ENCODE measurements at places on chromosomes 16 and 17.

GRCh38 chr17:75509528-75510258, 5.6 kb downstream of the CASKIN2 start:
- no peak for DNase-seq

GRCh38 chr17:18257982-18258355, 569 bp downstream of the FLII start:
- no peak for DNase-seq

DNA sequence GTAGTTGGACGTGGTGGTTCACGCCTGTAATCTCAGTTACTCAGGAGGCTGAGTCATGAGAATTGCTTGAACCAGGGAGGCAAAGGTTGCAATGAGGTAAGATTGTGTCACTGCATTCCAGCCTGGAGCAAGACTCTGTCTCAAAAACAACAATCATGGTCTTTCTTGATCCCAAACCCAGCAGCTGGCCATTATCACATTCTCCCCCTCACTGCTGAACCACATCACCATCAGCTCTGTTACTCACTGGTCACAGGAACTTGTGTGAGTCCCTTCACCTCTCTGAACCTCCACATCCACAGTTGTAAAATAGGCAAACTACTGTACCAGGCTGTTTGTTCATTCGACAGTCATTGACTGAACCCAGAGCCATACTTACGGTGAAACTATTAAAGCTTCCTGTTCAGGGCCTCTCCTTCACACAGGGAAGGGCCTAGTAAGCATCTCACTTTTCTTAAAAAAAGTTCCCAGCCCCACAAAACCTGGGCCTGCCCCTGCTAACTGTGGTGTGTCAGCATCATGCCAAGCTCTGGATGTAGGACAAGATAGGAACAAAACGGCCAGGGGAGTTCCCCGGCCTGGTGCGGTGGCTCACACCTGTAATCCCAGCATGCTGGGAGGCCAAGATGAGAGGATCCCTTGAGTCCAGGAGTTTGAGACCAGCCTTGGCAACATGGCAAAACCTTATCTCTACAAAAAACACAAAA, 104.7 kb downstream of the COPRS start:
- no peak for DNase-seq

DNA sequence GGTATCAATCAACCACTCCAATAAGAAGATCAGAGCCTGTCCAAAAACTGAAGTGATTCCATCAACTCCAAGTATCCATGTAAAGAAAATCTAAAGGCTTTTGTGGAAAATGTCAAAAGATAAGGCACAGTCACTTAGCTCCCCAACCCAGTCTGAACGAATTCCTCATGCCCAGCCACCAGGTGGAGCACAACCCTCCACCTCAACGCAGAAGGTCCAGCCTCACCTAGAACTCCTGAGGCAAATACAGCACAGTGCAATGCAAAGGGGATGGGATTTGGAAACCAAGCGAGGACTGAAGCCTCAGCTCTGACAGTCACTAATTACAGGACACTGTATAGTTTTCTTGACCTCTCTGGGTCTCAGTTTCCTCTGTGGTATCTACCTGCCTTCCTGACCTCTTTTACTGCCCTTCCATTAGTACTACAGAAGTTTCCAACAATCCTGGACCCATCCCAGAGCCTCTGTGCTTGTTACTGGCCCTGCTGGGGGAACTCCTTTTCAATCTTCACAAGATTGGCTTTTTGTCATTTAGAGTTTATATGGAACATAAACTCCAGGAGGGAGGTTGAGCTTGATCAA, 2.0 kb downstream of the NCBP3 start:
- DNase-seq: no peak

DNA sequence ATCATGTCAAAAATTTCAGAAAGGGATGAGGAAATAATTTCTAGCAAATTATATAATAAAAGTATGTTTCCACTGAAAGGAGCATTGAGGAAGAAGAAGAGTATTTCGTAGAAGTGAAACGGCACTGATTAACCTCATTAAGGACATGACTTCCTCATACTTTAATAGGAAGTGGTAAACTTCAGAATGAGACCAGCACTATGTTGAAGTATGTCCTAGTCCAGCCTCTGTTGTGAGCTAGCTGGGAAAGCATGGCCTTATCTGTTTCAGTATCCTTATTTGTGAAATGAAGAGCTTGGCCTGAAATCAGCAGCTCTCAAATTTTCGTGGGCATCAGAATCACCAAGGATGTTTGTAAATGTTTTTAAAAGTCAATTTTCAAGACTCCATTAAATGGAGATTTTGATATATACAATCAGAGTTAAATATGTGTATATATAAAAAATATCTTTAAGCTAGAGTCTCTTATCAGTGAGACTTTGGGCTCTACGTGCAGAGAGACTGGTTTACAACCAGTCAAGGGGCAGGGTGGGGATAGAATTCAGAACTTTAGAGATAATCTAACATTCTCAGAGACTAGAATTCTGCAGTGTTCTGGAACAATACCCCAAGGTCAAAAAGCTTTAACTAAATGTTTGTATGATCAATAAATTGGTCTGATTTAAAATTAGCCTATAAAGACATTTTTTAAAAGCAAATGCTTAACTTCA, 365.4 kb downstream of the CDH13 start:
- DNase-seq: no peak

- DNase-seq: no peak
These were observed 157.5 kb downstream of the ZNF423 start for GRCh38 chr16:49698453-49698815.

DNA sequence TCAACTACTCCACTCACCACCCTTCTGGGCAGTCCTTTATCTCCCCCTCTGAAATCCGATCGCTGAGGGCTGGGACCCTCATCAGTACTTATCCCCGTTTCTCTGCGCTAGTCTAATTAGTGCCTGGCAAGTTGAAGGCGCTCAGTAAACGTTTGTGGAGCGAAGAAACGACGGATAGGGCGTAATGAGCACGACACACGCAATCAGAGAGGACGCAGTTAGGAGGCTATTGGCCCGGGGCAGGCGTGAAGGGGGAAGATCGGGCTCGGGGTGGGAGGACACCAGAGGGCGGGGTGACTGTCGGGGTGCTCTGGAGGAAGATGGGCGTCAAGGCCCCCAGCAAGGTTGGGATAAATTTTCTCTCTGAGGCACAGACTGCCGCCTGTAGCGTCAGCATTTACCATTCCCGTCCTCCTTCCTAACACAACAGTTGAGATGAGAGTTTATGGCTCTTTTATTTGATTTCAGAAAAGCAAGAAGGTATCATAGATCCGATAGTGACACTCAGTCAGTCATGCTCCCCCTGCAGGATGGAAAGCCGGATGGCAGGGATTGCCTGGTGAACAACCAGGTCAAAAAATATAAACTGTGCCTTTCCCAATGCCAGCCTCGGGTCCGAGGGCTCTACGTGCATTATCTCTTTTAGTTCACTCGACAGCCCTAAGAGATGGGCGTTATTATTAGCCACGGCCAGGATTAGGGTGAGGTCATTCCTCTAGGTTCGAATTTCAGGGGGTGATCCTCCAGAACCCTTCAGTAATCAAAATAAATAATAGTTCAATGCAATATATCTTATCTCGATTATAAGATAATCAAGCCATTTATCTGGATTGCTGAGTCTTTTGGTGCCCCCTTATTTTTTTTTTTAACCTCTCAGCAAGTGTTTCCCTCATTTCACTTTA, 9.5 kb upstream of the ARL4D start:
- peak; percentile 63 for DNase-seq

- no peak for DNase-seq
These were observed 15.3 kb upstream of the FZD2 start for GRCh38 chr17:44541884-44542581.

DNA sequence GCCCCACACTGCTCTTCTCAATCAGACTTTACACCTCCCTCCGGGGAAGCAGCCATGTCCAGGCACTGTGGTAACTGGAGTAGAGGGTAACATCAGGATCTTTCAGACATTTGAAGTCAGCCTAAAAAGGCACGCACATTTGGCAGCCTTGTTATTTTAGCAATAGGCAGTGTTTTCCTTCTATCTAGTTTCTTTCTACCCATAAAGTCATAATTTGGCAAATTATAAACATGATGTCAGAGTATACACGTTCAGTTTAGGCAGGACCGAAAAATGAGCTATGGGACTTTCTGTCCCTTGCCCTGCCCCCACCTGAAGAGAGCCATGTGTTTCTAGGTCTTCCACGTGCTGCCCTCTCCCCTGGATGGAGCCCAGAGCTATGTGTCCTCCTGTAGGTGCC, 21.1 kb downstream of the NARF start:
- DNase-seq: no peak

- no peak for DNase-seq
These were observed 29.0 kb downstream of the FCSK start for GRCh38 chr16:70483426-70483825.

GRCh38 chr17:17205368-17206123, 587 bp downstream of the PLD6 start:
- DNase-seq: no peak

GRCh38 chr17:10352893-10353292, 19.9 kb downstream of the MYH13 start:
- DNase-seq: no peak

DNA sequence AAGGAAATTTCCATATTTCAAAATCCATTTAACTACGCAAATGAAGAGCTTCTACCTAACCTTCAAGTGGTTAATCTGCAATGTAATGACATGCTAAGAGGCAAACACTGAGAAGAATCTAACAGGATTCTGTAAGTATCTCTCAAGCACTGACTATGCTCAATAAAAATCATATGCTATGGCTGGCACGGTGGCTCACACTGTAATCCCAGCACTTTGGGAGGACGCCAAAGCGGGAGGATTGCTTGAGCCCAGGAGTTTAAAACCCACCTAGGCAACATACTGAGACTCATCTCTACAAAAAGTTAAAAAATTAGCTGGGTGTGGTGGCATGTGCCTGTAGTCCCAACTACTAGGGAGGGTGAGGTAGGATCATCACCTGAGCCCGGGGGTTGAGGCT, 32.7 kb downstream of the GNA13 start:
- no peak for DNase-seq

DNA sequence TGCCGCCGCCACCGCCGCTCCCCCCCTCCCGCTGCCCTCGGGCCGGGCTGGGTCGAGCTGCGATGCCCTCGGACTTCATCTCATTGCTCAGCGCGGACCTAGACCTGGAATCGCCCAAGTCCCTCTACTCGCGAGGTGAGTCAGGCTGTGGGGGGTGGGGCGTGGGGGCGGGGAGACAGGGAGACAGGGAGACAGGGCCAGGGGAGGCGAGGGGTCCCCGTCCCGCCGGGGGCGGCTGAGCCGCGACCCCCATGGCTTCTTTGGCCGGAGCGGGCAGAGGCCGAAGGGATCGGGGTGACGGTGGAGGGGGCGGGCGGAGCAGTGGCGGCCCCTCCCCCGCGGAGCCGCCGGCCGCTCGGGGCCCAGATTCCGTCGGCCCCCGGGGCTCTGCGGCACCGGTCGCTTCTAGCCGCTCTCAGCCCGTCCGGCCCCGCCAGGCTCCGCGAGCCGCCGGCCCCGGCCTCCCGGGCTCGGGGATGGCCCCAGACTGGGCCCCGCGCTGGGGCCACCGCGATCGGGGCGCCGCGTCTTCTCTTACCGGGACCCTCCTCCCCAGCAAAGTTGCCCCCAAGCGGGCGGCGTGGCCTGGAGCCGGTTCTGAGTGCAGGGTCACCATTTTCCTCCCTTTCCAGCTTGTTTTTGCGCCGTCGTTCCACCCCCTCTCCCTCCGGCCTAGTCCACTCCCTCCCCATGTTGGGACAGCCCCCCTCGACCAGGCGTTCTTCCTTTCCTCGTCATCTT, 644 bp downstream of the NFAT5 start:
- DNase-seq: peak; percentile 56

DNA sequence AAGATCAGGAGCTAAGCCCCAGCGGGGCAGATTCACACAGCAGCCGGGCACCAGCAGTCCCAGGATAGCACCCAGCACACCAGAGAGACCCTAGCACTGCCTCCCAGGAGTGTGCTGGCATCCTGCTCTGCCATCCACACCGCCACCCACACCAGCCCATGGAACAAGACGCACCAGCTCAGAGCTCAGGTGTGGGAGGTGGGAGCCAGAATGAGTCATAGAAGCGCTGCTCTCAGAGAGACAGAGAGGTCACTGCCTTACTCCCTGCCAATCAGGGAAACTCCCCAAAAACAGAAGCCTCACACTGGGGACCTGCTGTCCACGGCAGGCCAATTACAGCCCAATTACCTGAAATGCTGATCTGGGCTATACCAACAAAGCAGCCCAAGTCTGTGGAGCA, 64.9 kb downstream of the CDYL2 start:
- DNase-seq: no peak

DNA sequence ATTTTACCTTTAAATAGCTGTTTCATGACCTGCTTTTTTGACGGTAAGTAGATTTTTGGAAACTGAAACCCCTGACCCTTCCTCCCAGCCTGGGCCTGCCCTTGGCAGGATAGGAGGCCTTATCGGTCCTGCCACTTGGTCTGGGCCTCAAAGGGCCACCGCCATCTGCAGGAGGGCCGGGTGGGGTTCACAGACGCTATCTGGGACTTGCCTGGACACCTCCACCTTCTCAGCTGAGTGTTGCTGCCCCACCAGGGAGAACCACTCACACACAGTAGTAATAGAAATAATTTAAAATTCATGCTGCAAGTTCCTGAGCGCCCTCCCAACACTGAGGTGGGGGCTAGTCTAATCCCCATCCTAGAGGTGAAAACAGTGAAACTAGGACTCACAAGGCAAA, 4.6 kb upstream of the NPRL3 start:
- DNase-seq: no peak

DNA sequence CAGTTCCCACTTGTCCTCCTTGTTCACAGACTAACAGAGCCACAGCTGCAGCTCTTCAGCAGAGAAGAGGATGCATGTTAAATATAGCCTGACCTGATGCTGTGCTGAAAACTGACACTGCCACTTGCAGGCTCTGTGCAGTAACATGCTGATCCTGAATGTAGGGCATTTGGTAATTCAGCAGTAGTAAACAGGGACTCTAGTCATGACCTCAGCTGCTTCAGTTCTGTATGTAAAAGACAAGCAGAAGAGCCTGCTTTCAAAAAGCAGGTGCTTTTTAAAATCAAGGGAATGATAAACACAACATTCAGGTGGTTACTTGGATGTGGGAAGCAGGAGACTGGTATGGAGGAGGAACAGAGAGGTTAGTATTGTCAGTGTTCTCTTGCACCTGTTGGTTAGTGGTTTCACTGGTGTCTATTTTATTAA, 33.8 kb downstream of the ESRP2 start:
- no peak for DNase-seq

DNA sequence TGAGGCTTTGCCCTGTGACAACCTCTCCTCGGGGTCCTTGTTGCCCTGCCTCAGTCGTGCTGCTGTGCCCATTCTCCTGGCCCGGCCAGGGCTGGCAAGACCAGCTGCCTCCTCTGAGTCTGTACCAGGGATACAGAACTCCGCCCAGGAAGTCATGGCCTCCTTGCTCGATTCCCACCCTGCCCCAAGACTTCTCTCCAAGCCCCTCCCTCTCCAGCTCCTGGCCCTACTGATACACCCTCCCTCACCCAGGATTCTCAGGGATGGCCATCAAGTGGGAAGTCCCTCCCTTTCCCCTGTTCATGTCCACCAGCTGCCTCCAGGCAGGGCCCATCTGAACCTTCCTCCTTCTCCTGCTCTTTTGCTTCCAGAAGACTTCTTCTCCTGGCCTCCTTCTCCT, 11.2 kb upstream of the TMEM208 start:
- DNase-seq: no peak

DNA sequence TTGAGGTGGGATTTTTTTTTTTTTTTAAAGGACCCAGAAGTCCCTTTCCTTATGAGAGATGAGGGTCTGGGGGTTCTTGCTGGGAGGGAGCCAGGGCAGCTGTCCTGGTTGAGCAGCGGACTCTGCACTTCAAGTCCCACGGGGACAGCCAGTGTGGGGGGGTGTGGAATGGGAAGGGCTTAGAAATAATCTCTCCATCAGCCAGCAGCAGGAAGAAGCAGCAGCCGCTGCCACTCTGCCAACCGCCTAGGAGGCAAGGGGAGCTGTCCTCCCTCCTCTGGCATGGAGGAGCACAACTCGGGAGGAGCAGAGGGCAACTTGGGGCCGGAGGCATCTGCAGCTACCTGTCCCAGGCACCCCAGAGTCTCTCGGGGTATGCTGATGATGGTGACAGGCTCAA, at the start of gene KCNG4:
KCNG4 (minus strand) TSS at position 104 of the 400 bp plus-strand sequence. CDS start 2,527 bp downstream, outside the sequence.
- DNase-seq: no peak
